ENCODE measurements at places on chromosomes 2 and 18.

DNA sequence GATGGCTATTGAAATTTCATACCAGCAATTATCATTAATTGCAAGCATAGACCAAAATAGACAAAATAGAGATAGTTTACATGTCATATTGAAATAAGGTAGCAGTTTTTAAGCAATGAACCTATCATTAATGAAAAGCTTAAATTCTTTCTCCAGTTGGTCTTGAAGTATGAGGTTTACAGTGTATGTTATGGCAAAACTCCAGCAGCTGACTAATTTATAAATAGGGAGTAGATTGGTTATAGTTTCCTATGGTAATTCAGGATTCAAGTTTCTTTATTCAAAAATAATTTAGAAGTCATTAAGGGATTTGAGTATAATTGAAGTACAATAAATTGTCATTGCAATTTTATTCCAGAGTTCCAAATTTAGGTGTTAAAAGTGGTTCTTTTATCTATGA lies 69.6 kb upstream of the COL5A2 start:
- no peak for DNase-seq

DNA sequence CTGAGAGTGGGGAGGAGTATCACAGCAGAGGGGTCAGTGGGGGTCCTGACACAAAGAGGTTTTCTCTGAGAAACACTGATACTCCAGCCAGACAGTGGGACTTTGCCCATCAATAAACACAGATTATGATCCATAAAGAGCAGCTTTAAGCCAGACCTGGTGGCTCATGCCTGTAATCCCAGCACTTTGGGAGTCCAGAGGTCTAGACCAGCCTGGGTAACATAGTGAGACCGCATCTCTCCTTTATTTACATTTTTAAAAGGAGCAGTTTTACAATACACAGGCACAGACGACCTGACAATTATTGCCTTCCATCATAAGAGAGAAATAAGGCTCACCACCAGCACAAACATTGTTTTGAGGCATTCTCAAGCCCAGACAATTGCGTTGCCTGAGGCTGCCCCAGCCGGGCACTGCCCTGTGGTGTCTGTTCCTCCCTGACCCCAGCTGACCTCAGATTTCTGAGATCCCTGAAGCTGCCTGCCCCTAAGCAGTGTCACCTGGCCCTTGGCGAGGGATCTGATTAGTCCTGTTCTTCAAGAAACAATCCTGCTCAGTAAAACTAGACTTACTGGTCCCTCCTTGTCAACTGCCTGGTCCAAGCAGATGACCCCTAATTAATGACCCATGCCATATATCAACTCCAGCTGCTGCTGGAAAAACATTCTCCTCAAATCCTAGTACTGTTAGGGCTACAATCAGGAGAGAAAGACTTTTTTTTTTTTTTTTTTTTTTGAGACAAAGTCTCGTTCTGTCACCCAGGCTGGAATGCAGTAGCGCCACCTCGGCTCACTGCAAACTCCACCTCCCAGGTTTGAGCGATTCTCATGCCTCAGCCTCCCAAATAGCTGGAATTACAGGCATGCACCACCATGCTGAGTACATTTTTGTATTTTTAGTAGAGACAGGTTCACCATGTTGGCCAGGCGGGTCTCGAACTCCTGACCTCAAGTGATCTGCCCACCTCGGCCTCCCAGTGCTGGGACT lies 59.4 kb upstream of the SOS1 start:
- DNase-seq, result no peak

GRCh38 chr2:124283096-124283495 lies 258.0 kb downstream of the CNTNAP5 start:
- DNase-seq, result no peak

DNA sequence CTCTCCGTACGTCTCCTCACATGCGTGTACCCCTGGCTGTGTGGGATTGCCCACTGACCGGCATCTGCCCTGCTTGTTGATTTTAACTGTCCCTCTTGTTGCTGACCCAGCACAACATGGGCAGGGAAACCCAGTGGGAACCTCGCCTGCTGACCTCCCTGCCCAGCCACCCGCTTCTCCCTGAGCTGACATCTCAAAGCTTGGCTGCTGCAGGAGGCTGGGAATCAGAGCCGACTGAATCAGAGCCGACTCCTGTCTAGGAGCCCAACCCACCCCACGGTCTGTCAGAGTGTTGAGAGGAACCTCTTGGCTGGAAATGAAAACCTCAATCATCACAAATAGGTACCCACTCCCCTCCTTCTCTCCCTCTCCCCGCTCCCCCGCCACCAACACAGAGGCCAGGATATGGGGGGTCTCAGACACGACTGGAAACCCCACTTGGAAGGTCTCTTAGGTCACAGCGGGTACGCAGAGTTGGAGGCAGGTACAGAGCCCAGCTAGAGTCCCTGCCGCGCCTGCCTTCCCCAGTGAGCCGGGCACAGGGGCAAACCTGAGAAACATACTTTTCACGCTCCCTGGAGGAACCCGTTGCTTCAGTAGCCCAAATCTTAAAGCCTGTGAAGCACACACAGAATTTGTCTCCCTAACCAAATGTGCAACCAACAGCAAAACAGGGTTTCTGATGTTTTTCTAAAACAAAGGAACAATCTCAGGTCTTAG lies 784 bp downstream of the EDAR start:
- DNase-seq, result no peak

DNA sequence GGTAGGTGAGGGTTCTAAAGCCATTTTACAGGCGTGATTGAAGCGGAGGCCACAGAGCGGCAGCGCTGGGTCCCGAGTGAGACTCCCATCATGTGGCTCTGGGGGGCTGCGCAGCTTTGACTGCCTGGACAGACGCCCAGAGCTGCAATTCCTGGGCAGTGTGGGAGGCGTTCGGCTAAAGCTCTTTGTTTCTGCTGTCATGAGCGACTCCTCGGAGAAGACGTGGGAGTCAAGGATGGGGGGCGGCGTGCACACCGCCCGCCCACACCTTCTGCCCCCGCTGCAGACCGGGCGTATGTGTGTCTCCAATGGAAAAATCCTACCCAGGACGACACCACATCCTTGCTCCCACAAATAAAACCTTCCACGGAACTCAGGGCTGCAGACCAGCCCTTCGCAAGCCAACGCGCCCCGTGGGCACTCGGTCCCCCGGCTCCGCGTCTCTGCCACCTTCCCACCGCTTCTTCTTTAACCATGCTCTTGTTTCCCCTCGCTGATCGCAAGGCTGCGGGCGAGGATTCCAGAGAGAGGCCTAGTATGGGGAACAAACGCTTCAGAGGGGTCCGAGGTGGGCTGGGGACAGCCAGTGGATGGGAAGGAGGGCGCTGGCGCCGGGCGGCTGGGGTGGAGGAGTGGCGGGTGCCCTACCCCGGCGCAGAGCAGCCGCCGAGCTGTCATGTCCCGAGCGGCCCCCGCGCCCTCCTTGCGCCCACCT lies 680 bp upstream of the LBH start:
- DNase-seq, result no peak

DNA sequence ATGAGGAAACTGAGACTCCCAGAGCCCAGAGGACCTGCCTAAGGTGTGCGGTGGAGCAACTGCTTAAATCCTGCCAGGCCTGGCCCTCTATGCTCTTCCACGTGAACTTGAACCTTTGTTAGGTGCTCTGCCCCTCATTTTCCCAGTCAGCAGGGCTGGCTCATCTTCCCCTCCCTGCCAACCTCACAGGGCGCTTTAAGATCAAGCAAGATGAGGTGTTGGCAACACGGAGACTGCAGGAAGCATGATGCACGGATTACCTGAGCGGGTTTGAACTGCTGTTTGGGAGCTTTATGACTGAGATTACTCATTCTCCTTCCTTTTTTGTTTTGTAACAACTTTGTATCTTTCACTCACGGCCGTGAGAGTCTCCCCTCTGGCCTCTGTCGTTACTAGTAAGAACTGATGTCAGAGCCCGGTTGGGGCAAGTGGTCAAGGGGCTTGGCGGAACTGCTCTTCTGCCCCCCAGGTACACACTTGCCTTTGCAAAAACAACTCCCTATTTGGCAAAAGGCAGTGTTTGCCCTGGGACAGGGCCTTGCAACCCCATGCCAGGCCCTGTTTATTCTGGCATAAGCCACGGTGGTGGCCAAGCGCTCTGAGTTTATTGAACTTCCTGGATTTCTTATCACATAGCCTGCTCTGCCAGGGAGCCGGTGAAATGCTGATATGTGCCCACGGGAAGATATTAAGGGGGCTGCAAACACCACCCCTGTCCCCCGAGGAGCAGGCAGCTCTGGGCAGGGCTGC lies 127.8 kb downstream of the INHBB start:
- no peak for DNase-seq

GRCh38 chr2:85713836-85714235 lies 19.7 kb downstream of the GNLY start:
- DNase-seq, result no peak

DNA sequence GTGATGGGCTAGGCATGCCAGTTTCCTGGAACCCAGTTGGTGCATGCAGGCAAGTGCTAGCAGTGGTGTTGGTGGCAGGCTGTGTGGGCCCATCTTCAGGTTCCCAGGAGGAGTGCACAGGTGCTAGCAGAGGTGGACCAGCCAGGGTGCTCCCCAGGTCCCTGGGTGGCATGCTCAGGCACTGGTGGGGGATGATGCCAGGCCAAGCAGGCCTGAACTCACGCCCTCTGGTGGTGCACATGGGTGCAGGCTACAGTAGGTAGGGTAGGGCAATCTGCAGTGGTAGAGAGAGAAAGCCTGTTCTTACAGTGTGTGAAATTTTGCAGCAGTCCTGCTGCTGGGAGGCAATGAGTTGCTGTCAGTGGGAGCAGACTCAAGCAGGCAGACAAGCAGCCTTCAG lies 1651.8 kb downstream of the DPP10 start:
- DNase-seq, result no peak

DNA sequence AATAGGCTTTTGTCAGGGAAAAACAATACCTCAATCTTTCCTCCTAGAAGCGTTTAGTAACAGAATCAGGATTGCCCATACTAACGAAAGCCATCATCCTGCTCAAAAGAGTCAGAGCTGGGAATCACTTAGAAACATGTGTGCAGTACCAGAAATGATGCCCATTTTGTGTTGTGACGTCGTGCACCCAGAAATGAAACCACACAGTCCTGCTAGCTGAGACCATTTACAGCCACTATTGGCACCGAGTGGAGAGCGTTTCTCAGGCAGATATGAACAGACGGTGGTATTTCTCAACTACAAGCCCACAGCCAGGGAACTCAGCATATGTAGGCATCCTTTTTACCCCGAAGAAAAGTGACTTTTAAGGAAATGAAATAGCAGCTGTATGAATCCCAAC lies 284.3 kb upstream of the LRATD1 start:
- no peak for DNase-seq

DNA sequence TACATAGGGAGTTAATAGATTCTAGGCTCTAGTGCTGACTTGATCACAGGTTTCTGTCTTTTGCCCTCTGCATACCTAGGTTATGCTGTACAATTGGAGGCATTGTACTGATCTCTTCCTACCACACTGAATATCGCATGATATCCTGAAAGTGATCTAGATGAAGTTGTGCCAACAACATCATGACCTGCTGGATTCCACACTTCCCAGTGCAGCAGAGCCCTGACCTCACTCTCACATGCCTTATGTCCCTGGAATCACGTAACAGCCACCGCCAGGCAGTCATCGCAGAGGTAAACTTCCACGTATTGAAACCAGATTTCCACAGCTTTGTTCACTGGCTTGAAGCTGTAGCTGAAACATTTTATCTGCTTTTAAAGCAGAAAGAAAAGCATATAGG lies 214.0 kb downstream of the ANKRD30B start:
- DNase-seq, result no peak

- no peak for DNase-seq
Observed at GRCh38 chr2:8566155-8566670, 115.6 kb upstream of the ID2 start.

DNA sequence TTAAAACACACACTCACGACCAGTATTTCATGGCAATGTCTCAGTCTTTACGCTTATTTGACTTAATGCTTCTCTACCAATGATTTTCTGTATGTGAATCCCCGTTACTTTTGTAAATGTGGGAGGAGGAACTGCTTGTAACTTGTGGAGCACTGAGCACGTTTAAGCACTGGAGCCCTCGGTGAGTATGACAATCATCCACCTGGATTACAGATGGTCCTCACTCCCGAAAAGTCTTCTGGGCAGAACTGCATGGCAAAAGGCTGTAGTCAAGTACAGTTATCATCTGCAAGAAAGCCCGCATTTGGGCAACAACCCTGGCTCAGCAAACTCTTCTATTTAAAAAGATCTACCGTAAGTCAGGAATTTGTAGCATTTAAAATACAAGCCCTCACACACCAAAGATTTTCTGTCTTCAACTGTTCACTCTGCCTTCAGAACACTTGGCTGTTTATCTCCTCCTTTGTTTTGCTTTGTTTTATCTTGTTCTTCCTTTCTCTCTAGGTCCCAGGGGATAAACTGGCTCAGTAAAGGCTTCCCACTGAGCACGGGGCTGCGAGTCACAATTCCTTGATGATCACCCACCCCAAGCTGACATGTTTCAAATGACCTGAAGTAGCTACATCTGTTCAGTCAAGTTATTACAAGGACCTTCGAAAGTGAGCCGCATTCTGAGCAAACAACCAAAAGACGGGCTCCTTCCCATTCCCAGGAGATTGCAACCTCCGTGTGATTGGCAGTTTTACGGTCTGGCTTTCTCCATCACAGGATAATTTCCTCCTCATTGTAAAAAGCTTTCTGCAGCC lies 102.2 kb downstream of the DLGAP1 start:
- no peak for DNase-seq

DNA sequence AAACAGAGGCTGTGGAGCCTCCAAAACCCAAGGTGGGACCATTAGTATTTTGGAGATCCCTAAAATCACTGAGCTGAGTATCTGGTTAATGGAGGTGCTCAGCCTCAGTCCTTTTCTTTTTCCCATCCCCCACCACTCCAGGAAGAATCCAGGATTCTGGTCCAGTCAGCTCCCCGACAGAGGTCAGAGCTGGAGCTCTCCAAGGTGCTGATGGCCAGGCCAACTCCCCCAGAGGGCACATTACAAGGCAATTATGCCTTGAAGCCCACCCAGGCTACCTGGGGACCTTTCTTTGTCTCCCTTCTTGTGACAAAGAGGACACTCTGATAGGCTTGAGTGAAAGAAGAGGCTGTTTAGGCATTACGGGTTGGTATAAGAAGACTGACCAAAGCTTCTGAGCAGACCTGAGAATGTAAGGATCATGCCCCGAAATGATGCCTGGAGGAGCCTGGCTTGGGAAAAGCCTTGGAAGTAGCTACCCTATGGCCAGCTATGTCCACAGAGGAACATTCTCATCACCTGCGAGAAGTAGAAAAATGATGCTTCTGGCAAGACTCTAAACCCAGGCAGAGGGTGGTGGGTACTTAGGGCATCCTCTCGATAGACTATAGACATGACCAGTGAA lies 102.5 kb upstream of the LDAH start:
- no peak for DNase-seq

- DNase-seq, result peak; percentile 42
Observed at GRCh38 chr18:42053188-42053781, 98.3 kb downstream of the PIK3C3 start.

DNA sequence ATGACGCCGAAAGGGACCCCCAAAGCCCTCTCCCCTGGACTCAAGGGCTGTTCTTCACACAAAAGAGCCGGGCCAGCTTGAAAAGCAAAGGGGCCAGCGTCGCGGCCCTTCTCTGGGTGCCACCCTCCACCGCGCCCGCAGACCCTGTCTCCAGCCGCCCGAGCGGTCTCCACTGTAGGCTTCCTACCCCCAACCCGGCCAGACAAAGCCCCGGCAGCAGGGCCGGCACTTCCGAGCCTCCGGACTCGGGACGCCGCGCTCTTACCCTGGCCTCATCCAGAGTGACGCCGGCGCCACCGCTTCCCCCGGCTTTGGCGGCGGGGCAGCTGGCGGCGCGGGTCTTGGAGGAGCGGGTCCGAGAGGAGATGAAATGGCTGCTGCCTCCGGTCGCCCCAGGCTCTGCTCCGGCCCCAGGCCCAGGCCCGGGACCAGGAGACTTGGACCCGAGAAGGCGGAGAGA lies 603 bp downstream of the ATAD2B start:
- DNase-seq, result peak; percentile 11
